ENCODE measurements at places on chromosomes 4 and X.

DNA sequence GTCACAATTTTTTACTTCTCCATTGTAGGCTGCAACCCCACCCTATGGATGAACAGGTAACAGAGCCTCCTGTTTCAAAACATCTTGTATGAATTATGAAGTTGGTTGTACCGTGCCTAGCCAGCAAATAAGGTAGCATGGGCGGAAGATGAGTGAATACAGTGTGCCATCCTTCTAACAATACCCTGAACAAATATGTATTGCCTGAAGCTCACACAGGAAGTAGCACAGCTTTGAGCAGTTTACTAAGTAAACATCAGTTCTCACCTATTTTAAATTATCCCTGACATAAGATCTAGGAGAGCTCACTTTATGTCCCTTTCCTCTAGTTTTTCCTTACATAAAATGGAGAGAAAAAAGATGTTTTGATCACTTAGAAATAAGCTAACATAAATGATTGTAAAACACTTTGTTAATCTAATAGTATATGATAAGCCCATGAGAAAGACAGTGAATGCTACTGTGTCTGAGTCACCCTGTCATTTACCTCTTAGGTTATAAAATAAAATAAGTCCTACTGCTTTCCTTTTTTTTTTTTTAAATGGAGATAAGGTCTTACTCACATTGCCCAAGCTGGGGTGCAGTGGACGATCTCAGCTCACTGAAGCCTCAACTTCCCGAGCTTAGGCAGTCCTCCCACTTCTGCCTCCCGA, 36.6 kb downstream of the GRSF1 start:
- no peak for DNase-seq

DNA sequence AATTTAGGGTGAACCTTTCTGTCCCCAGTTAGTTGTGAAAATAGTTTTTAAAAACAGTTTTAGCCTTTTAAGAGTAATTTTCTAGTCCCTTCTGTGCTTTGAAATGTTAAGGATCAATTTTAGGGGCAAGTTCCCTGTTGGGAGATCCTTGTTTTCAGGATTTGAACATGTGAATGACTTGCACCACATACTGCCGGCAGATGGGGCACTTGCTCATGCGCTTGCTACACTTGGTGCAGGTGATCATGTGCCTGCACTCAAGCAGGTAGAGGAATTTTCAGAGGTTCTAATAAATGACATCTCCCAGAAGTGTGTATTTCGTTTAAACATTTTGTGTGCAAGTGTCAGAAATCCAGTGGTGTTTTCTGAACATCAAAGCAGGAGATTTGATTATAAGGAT, 195.9 kb downstream of the CHM start:
- no peak for DNase-seq

DNA sequence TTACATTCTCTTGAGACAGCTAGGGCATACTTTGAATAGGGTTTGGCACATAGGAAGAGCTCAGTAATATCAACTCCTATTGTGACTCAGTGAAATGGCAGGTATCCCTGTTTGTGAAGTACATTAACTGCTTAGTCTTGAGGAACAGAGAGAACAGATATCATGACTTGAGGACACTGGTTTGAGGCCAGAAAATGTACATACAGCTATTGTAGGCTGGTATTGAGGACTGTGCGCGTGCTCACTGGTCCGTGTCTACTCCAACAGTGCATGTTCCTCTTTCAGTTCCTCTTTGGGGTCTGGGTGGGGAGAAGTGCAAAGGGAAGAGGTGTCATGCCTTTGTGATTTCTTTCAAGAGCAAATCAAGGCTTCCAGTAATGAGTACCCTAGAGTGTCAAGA, 34.6 kb upstream of the TBC1D9 start:
- no peak for DNase-seq

DNA sequence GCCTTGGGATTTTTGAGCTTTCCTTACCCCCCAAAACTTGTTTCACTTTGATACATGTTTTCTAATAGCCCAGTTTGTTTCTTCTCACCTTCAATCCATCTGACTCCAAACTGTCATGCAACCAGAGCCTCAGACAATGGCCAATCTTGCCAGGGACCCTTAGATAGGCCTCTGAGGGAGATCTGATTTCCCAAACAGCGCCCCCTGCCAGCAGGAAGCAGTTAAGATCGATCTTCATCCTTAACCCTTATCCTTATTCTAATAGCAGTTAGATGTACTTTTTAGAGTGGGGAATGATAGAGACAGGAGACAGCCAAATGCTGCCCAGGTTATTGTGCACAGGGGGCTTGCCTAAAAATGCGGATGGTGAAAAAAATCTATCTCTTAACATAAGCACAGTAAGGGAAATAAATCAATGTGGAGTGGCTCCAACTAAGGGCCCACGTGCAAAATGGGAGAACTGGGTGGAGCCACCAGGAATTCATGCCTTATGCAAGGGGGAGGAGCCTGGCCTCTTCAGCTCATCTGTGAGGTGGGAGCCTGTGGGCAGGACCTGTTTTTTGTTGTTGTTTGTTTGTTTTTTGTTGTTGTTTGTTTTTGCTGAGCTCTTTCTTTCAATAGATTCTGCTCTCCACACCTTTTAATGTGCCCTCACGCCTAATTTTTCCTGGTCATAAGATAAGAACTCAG, 833.6 kb upstream of the AGA start:
- no peak for DNase-seq

GRCh38 chr4:84809946-84810345, 156.5 kb downstream of the WDFY3 start:
- no peak for DNase-seq

- no peak for DNase-seq
Observed at GRCh38 chr4:169225058-169225751, 45.6 kb downstream of the SH3RF1 start.

- no peak for DNase-seq
Observed at GRCh38 chr4:5924461-5925125, 31.7 kb upstream of the CRMP1 start.

- DNase-seq, result no peak
Observed at GRCh38 chr4:137632842-137633241, 100.5 kb upstream of the PCDH18 start.

DNA sequence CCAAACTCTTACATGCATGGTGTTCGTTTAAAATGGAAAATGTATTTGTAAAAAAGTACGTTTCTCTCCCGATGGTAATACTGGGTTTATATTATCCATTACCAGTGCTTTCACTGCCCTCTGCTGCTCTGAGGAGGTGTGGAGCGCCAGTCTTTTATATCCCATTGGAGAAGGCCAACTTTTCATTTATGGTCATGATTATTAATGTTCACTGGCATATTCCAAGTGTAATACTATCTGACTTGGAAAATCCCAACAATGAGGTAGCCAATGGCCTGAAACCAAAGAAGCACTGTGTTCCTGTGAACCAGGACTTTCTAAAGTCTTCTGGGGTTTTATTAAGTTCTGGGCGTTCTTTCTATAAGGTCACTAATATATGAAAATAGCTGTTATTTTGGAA, 80.7 kb downstream of the SYNPO2 start:
- no peak for DNase-seq

DNA sequence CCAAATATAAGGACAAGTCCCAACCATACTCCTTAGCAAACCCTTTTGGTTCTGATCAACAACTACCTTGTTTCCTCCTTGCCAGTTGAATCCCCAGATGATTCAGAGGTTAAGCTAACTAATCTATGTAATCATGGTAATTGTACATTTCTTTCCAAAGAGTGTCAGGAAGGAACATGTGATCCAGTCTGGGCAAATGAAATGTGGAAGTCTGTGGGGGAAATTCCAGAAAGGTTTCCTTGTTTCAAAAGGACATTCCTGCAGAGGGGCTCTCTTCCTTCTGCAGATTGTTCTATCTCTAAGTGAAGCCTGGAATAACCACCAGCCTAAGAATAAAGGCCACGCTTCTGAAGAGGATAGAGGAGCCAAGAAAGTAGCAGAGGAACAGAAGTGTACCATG, 7.0 kb downstream of the PRSS12 start:
- no peak for DNase-seq

DNA sequence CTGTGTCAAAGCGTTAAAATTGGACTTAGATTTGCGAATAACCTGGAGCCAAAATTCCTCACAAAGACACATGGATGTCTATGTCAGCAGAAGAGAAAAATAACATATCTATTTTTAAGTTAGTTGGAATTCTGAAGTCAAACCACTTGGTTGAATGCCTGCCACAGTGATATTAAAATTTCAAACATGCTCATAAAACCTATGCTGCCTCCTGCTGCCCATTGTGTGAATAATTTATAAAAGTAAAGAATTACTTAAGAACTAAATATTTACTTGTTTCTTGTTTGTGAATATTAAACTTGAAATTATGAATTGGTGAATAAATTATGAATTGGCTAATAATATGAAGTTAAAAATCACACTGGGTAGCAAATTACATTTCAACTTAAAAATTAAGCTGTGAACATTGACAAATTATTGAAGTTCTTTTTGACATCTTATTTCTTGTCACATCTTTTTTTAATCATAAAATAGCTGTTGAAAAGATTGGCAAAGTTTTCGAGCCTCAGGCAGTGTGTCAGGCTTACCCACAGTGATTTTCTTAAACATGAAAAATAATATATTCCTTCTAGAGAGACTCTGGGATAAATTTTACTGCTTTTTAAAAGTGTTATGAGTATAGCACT, 35.4 kb downstream of the FABP2 start:
- DNase-seq, result no peak

GRCh38 chr4:87851332-87851731, 18.6 kb downstream of the MEPE start:
- no peak for DNase-seq

DNA sequence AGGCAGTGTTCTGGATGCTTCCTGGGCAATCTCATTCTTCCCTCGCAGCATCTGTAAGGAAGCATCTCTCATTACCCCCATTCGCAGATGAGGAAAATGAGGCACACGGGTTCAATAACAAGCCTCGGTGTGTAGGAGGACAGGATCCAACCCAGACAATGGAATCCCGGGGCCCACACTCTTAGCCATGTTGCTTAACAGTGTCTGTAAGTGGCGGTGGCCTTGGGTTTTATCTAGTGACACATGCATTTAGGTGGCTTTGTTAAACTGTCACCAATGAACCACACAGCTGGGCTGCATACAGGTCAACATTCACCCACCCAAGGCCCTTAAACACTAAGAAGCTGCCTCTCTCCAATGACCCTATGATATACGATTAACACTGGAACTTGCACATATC, 22.6 kb downstream of the RELL1 start:
- DNase-seq, result no peak

- no peak for DNase-seq
Observed at GRCh38 chr4:156191044-156191781, 237.5 kb upstream of the CTSO start.

GRCh38 chr4:124167602-124168001, 544.9 kb downstream of the ANKRD50 start:
- DNase-seq, result no peak

GRCh38 chrX:140701480-140701879, 8.1 kb upstream of the LINC00632 start:
- DNase-seq, result no peak

DNA sequence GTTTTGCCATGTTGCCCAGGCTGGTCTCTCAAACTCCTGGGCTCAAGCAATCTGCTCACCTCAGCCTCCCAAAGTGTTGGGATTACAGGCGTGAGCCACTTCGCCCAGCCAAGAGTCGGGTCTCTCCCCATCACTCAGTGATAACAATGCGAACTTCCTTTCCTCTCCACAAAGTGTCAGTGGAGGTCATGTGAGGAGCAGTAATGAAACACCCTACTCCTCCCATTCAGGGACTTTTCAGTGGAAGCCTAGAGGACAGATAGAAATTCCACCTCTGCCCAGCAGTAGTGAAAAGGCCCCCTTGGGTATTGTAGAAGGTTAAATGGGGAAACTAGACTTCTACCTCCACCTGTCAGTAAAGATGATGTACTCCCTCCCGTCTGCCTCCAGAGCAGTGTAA, 141.9 kb upstream of the STK26 start:
- DNase-seq, result no peak

- DNase-seq, result no peak
Observed at GRCh38 chrX:41720125-41720779, 3.7 kb upstream of the GPR82 start.

All from effector memory CD4-positive, alpha-beta T cell (primary cell).